ENCODE measurements at places on chromosomes 6 and 20.

GRCh38 chr20:47093320-47093966 is 198.8 kb downstream of the EYA2 start:
- DNase-seq = no peak

GRCh38 chr6:121596441-121596840 is 161.0 kb downstream of the GJA1 start:
- no peak for DNase-seq

DNA sequence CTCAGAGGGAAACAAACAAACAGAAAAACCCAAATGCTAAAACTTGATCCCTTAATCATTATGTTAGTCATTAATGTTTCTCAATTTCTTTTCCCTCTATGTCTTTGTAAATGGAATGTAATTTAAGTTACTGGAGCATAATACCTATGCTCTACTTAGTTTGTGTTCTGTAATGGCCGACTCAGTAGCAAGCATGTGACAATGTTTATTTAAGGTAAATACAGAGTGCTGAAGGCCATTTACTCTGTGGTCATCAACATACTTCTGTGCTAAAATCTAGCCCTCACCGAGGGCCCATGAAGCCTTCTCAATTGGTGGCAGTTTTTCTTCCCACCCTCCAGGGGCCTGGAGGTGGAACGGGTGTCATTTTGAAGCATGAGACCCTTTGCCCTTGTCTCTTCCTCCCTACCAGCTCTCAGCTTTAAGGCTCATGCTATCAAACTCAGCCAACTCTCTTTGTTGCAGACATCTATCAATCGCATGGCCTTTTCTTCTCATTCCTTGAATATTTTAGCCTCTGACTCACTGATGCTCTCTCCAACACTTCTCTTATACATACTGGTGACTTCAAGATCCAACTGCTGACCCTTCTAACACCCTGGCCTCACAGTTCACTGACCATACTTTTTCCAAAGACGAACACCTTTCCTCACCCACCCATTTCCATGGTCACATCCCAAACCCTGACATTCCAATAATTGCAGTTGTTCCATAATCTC is 48.2 kb downstream of the STX7 start:
- DNase-seq = no peak

DNA sequence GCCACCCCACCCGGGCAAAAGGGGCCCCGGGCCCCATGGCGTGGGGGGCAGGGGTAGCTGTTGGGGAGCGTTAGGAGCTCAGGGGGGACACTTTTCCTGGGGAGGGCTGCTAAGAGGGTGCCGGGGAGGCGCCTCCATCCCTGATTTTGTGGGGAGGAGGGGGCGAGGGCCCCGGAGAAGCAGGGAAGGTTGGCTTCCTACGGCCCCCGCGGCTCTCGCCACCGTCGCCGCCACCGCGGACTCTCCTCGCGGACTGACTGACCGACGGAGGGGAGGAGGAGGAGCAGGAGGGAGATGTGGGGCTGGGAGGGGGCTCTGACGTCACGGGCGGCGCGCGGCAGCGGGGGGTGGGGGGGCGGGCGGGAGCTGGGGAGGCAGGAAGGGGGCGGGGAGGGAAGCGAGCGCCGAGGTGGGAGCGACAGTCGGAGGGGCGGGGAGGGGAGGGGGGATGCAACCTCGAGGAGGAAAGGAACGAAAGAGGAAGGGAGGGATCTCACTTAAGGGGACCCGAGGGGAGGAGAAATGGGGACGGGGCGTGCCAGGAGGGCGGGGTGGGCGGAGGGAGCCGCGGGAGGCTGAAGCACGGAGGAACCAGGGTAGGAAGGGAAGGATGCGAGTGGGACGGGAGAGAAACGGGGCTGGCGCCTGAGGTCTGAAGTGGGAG is 5.1 kb downstream of the GABBR1 start:
- no peak for DNase-seq

DNA sequence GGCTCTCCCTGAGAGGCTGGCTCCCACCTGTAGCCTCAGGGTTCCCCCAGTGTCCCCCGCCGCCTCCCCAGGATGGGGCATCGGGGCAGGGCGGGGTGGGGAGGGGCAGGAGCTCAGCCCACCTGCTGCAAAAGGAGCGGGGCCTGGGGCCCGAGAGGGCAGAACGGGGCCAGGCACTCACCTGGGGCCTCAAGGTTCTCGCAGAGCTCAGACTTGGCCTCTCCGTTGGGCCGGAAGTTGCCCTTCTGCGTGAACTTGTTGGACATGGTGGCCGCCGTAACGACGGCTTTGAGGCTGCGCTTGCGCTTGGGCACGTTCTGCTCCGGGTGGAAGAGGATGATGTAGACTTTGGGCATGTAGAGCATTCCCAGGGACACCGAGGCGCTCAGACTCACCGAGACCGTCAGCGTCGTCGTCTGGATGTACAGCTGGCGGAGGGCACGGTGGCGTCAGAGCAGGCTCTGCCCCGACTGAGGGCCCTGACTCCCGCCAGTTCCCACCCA is 117.9 kb downstream of the GRM4 start:
- no peak for DNase-seq
